A549 treated with AZD2906 at 1 μM for 4 hours (cell line): ENCODE measurements at places on chromosomes 7 and 10. TPM values are rescaled to one million over a fixed set of nuclear protein-coding genes. Genes with fewer than 3 reads are reported as not detected.

Gene HUS1
- 16.5 to 19.8 TPM (median 17.1 TPM) in 5 replicates for total RNA-seq

Gene HTR5A
- total RNA-seq: not detected in 5 replicates

Gene RELN
- total RNA-seq: 0.01 to 0.05 TPM (median 0.03 TPM) in 4 of 5 replicates, not detected in the other

Gene PIP
- 0.16 to 0.41 TPM (median 0.29 TPM) in 3 of 5 replicates, not detected in the others for total RNA-seq

Gene HILPDA
- total RNA-seq: 20.8 to 25.2 TPM (median 23.0 TPM) in 5 replicates

Gene HOGA1
- total RNA-seq: 2.7 to 3.4 TPM (median 2.9 TPM) in 5 replicates

Gene VWA2
- 0.03 to 0.06 TPM (median 0.03 TPM) in 4 of 5 replicates, not detected in the other for total RNA-seq

Gene SFTPA1
- not detected in 5 replicates for total RNA-seq
